A549 treated with DMSO at 1 μM for 4 hours (cell line): ENCODE measurements at places on chromosomes 1 and 21. TPM values are rescaled to one million over a fixed set of nuclear protein-coding genes. Genes with fewer than 3 reads are reported as not detected.

The TRIM58 gene
- not detected in 5 replicates for total RNA-seq

The CACNA1S gene
- total RNA-seq = 0.01 TPM in 1 of 5 replicates, not detected in the others

The ANKRD35 gene
- not detected in 5 replicates for total RNA-seq

The KRTAP20-4 gene
- not detected in 5 replicates for total RNA-seq

The ADAM15 gene
- total RNA-seq = 64.6 to 76.9 TPM (median 67.8 TPM) in 5 replicates

The PKN2 gene
- 12.7 to 20.0 TPM (median 17.4 TPM) in 5 replicates for total RNA-seq

The MAP3K21 gene
- total RNA-seq = 11.7 to 14.2 TPM (median 13.6 TPM) in 5 replicates

The ATP13A2 gene
- 23.0 to 31.1 TPM (median 23.6 TPM) in 5 replicates for total RNA-seq

The KCNE2 gene
- total RNA-seq = not detected in 5 replicates

The PTGER3 gene
- total RNA-seq = not detected in 5 replicates

The AZIN2 gene
- 0.75 to 1.3 TPM (median 0.97 TPM) in 5 replicates for total RNA-seq

The FCRL6 gene
- not detected in 5 replicates for total RNA-seq

The MTMR11 gene
- 7.9 to 11.7 TPM (median 9.5 TPM) in 5 replicates for total RNA-seq

The RSPH1 gene
- total RNA-seq = 0.45 to 0.94 TPM (median 0.67 TPM) in 5 replicates

The CNN3 gene
- total RNA-seq = 51.5 to 59.7 TPM (median 58.9 TPM) in 5 replicates
